ENCODE measurements at places on chromosomes 13 and 19.

DNA sequence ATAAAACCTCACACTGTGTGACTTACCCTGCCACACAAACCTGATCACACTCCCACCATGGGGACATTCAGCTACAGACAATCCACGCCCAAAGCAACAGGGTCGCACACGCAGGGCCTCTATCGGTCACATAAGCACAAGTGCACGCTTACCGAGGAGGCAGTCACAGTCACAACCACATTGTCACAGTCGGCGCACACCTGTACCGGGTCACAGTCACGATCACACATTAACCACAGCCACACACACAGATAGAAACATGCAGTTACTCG is 579 bp downstream of the ZNF566 start:
- peak; percentile 49 for DNase-seq

GRCh38 chr13:109033090-109033489 is 403.7 kb downstream of the MYO16 start:
- no peak for DNase-seq

- no peak for DNase-seq
Observed at GRCh38 chr19:4374498-4375163, 25.7 kb downstream of the SH3GL1 start.

DNA sequence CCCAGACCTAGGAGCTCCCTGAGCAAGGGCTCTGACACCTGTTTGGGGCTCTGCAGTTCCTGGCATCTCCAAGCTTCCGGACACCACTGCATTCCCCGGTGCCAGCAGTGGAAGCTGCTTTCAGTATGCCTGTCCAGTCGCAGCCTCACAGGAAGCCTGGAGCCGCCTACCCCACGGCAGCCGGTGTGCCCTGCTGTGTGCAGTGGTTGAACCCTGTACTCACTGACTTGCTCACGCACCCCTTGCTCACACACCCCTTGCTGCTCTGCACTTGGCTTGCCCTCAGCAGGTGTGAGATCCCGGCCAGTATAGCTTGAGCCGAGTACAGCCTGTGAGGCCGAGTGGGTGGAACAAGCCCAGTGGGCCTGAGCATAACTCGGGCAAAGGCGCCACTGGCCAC is 70.3 kb downstream of the PIBF1 start:
- no peak for DNase-seq

GRCh38 chr19:14401468-14402195 is 17.5 kb downstream of the DDX39A start:
- DNase-seq: peak; percentile 40

DNA sequence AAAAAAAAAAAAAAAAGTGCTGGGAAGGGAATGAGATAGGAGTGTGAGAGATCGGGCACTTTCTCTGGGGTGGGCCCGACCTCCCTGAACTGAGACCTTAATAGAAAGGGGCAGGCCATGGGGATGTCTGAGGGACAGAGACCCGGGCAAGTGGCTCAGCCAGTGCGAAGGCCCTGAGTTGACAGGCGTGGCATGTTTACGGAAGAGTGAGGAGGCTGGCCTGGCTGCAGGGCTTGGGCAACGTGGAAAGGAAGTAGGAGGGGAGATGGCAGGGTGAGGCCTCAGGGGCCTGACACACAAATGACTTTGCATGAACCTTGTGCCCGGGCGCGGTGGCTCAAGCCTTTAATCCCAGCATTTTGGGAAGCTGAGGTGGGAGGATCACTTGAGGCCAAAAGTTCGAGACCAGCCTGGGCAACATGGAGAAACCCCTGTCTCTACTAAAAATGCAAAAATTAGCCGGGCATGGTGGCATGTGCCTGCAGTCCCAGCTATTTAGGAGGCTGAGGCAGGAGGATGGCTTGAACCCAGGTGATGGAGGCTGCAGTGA is 13.9 kb downstream of the FCHO1 start:
- DNase-seq: peak; percentile 74

- DNase-seq: no peak
Observed at GRCh38 chr19:835210-835810, 5.5 kb upstream of the PRTN3 start.

DNA sequence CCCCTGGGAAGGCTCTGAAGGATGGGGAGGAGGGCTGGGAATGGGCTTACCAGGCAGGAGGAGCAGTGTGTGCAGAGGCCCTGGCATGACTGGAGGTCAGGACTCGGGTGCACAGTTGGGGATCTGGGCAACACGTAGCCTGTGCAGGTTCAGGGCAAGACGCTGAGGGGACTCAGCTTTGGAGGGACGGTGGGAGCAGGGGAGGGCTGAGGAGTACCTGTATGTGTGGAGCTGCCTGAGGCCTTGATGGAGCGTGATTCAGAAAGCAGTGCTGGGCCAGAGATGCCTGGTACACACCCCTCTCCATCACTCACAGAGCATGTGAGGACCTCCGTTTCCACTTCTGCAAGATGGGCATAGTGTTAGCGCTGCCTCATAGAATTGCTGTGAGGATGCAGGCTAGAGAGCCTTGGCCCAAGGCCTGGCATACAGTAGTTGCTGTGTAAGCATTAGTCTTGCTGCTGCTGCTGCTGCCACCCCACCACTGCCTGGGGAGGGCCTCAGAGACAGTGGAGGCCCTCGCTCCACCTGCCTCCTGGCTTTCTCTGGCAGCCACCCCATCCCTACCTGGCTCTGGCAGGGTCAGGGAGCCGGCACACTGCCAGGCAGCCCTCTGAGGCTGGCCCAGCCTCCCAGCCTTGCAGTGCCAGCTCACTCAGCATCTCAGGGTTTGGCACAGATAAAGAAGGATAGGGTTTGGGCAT is 2.4 kb downstream of the PAK4 start:
- no peak for DNase-seq

GRCh38 chr13:70162141-70162540 is 53.9 kb upstream of the KLHL1 start:
- no peak for DNase-seq
